Effector memory CD8-positive, alpha-beta T cell (primary cell): ENCODE measurements at places on chromosomes 2 and 18.

DNA sequence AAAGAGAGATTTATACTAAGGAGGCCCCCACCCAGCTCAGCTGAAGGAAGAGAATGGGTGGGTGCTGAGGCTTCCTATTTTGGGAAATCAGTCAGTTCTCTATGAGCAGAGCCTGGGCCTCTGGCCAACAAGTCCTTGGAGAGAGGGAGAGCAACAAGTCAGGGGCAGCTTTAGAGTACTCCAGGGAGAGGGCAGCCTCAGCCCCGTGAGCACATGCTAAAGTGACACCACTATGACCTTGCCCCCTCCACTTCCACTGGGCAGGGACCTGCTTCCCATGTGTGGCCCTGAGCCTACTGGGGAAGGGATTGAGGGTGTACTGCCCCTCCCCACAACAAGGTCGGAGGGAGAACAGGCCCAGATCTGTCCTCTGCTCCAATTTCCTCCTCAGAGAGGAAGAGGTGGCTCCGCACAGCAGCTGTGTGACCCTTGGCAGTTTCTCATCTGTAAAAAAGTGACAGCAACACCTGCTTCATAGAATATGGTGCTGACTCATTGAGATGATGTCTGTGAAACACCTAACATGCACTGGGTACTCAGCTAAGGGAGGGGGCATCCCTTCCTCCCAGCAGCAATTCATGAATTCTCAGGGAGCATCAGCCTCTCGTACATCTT is 72.9 kb downstream of the CLHC1 start:
- no peak for DNase-seq

DNA sequence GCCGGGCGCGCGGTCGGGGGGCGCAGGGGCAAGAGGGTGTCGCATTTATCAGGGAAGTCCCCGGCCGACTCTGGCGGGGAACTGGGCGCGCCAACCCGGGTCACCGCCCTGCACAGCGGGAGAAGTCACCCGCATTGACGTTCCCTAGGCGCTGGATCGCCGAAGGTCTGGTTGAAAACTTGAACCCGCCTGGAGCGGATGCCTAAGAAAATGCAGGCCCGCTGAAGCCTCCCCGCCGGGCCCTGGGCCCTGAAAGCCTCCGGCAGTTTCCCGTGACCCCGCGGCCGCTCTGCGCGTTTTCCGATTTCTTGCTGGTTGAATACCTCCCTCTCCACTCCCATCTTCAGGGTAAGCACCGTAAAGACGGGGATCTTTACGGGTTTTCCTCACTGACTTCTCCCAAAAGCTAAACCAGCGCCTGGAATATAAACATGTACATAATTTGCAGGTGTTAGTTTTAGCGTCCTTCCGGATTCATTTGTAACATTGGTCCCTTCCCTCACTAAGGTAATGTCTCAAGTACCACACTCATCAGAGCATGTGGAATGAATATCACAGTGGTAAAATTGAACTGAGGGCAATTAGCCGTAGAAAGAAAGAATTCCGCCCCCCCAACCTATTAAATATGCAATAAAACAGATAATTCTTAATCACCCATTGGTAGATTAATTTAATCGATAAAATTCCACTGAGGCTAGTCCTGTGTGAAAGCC is 675 bp upstream of the SPIRE1 start:
- no peak for DNase-seq

- no peak for DNase-seq
These were observed 4.1 kb upstream of the STAT1 start for GRCh38 chr2:191018048-191018447.

GRCh38 chr2:27431395-27431794 is 3.0 kb downstream of the NRBP1 start:
- DNase-seq: no peak

- no peak for DNase-seq
These were observed 306.2 kb downstream of the FSIP2 start for GRCh38 chr2:186044761-186045160.

GRCh38 chr2:239873656-239874635 is 151.2 kb downstream of the NDUFA10 start:
- no peak for DNase-seq

DNA sequence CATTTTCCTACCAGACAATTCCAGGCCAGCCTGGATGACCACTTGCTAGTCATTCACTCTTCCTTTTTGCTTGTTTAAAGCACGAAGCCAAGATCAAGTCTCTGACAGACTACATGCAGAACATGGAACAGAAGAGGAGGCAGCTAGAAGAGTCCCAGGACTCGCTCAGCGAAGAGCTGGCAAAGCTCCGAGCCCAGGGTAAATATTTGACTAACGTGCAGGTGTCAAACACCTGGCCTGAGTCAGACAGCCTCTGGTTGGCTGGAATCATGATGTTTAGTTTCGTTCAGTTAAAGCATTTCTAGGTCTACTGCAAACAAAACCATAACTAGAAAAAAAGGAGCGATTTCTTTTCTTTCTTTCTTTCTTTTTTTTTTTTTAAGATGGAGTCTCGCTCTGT is 44.2 kb upstream of the LYPD6B start:
- DNase-seq: no peak

- DNase-seq: no peak
These were observed 238.5 kb downstream of the MTX2 start for GRCh38 chr2:176507786-176508185.

DNA sequence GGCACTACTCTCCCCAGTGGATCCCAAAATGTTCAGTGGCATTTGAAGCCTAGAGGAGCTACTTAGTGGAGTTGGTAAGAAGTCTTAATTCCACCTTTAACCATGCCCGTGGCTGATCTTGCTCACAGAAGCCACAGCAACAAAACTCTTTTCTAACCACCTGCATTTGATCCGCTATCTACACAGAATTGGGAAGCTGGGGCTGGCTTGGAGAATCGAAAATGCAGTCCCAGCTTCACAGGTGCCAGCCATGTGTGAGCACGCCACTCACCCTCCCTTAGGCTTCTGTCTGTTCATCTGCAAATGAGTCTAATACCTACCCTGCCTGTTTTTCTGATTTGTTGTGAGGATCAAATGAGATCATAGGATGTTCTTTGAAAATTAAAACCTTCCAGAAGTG is 182.6 kb downstream of the BCL11A start:
- no peak for DNase-seq

DNA sequence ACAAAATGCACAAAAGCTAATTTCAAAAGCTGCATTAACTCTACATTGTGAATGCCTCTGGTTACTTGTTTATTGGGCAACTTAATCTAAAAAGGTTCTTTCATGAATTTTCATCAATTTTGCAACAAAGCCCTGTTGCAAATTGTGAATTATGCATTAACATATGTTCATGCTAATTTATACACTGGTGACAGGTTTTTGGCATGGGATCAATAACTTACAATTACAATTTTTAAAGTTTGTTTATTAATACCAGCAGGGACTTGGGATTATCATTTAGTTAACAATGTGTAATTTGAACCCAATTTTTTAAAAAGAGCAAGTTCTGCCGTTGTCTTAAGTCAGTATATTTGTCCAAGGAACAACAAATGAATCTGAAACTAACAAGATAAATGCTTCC is 183.6 kb downstream of the DCC start:
- DNase-seq: no peak

DNA sequence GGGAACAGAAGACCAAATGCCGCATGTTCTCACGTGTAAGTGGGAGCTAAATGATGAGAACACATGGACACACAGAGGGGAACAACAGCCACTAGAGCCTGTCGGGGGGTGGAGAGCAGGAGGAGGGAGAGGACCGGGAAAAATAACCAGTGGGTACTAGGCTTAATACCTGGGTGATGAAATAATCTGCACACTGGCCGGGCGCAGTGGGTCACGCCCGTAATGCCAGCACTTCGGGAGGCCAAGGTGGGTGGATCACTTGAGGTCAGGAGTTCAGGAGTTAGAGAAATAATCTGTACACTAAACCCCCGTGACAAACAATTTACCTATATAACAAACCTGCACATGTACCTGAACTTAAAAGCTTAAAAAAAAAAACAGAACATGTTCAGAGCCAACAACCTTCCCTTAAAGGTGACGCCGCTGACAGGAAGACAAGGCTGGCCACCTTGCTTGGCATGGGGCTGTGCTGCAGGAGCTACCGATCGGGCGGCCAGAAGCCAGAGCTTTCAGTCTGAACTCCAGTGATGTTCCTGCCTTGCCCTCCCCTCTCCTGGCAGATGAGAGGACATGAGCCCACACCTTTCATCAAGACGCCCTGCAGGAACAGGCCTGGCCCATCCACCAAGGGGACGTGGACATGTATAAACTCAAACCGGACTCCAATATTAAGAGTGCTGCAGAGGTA is 11.2 kb downstream of the SLC66A2 start:
- DNase-seq: no peak

DNA sequence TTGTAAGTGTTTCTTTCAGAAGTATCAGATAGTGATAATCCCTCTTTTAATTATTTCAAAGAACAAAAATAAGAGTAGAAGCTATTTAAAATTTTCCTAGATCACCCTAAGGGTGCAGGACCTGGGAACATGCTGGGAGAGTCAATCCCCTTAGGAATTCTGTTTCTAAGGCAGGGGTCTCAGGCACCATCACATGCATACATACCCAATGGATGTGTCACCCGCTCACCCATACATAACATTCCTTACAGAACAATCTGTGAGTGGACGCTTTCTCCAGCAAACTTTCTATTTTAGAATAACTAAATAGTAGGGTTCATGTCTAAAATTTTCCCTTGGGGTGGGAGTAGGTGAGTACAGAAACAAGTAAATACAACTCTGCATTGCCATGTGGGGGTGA is 8.4 kb downstream of the DSEL start:
- no peak for DNase-seq

- no peak for DNase-seq
These were observed 80.6 kb downstream of the PIGN start for GRCh38 chr18:62106271-62106670.

DNA sequence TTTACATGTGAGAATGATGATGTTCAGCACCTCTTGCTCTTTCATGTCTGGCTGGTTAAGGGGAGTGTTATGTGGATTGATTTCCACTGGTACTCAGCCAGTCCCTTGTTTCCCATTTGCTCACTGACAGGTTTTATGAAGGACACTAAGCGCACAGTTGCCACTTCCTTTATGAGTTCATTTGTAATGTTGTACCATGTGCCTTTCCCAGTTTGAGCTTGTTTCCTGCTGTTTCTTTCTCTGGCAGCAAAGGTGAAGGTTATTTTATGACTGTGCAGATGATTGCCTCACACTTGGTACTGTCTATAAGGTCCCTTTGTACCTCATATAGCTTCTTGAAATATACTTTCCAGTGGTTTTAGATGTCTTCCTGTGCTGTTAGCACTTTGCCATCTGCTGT is 1700.5 kb upstream of the TMEFF2 start:
- DNase-seq: no peak

GRCh38 chr2:8203364-8203763 is 478.5 kb upstream of the ID2 start:
- DNase-seq: no peak

DNA sequence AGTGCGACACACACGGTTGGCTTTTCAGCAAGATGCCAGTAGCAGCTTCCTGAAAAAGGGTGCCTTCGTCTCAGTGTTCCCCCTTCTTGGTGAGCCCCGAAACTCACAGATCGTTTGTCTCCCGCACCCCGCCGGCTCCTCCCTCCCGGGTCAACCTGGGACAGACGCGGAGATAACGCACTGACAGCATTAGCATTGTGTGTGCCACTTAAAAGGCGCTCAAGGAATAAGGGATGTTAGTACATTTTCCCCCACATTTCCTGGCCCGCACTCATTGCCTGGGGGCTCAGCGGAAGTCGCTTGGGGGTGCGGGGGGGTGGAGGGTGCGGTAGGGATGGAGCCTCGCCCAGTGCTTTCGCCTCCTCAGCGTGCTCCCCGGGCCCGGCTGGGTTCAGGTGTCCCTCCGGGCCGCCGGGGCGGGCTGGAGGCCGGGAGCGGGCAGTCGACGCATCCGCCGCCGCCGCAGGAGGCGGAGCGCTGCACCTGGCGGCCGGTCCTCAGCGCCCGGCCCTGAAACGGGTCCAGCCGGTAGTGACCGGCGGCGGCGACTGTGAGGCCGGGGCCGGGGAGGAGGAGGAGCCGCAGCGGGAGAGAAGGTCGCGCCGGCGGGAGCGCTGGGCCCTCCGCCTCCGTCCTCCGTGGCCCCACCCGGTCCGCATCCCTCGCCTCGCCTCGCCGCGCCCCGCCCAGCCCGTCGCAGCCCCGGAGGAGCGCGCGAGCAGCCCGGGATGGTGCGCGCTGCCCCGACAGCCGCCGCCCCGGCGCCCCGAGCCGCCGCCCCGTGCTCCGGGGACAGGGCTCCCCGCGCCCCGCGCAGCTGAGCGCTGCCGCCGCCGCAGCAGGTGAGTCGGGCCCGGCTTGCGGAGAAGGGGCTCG is at the start of gene MFSD6:
MFSD6 (plus strand) TSS at position 694 of the 876 bp plus-strand sequence. CDS start 27,675 bp downstream, outside the sequence.
- DNase-seq: peak; percentile 79

DNA sequence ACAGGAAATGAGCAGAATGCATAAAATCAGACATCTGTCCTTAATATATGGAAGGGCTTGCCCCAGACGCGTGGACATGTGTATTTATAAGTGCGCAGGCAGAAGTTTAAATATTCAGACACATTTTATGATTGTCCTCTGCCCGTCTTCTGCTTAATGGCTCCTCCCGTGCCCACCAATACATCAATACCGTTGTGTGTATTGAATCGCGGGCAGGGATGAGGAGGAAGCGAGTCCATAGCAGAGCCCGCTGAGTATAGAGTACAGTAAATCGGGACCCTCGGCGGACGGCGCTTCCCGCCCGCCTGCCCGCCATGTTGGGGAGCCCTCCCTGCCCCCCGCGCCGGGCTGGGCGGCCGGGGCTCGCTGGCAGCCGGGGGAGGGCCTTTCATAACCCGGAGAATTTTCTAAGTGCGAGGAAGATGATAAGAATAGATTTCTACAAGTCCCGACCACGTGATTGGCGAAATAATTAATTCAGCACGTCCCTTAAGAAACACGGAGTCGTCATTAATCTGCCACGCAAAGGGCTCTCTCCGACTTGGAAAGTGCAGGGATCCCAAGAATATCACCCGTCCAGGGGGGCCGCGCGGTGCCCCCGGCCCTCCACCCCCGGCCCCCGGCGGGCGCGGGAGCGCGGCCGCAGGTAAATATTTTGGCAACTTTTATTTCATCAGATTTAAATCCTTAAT is at the start of gene HOXD3:
HOXD3 (plus strand) TSS at position 501 of the 692 bp plus-strand sequence. CDS start 11,808 bp downstream, outside the sequence.
- DNase-seq: no peak

GRCh38 chr2:218981881-218982585 is 3.0 kb downstream of the FEV start:
- no peak for DNase-seq

DNA sequence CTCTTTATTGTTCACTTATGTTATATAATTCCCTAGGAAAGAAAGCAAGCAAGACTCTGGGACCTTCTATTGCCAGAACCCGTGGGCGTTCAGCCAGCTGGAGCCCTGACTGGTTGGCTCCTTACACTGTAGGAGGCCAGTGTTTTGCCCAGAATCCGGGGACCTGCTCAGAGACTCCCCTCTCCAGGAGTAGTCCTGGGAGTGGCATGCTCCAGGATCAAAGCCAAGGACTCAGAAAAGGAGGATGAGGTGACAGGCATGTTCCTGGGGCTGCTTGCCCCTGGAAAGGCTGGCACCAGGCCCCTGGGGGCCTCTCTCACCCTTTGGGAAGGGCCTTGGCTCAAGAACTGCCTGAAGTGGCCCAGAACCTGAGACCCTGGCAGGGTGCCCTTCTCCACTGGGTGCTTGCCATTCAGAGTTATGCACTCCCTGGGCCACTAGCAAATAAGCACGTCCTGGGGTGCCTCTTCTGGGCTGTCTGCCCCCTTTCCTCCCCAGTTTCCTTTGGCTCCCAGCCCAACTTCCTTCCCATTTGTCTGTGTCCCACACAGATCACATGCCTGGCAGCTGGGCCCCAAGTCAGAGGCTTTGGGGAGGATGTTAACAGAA is 19.6 kb upstream of the KIF3C start:
- DNase-seq: no peak
